ENCODE measurements at places on chromosomes 7 and 10.
A peak's percentile ranks its signal among the peaks of the same experiment; 100 is the strongest.

GRCh38 chr7:18666107-18666728 lies 170.7 kb downstream of the HDAC9 start:
- peak; percentile 85 for DNase-seq

DNA sequence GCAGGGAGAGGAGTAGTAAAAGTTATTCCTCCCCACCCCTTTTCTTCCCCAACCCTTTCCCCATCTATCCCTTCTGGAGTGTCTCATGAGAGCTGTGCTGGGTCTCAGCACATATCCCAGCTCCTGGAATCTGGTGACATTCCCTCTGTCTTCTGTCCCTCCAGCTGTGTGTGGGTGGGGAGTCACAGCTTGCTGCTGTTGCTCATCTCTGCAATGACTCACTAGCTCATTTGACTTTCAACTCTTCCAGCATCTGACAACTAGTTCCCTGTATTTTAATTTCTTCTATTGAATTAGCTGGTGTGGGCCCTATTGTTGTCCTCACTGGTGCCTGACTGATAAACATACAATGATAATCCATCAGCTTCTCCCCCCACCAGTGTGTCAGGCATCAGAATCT lies 198.9 kb upstream of the AUTS2 start:
- DNase-seq: peak; percentile 51

- DNase-seq: no peak
Measured at GRCh38 chr10:53528974-53529373, 756.4 kb upstream of the MBL2 start.

DNA sequence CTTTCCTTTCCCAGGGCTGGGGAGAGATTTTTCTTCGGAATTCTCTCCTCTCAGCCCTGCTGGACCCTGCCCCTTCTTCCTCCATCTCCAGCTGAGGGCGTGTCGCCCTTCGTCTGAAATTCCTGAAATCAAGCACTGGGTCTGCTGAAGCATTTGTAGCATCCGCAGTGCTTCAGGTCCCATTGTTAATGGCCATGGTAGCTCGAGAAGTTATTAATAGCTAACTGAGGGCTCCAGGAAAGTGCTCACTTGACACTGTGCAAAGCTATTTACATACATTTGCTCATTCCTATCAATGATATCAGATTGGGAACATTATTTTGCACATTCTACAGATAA lies 515 bp downstream of the FAM149B1 start:
- no peak for DNase-seq

- DNase-seq: no peak
Measured at GRCh38 chr7:9657257-9657656, 1223.8 kb downstream of the NXPH1 start.
